ENCODE measurements at places on chromosomes 4 and X. TPM values are rescaled to one million over a fixed set of nuclear protein-coding genes. Genes with fewer than 3 reads are reported as not detected.

The KIT gene
- 1.7 TPM for polyA plus RNA-seq

The BEND2 gene
- not detected for polyA plus RNA-seq

The VEGFD gene
- polyA plus RNA-seq, result 0.57 TPM

The ZC4H2 gene
- polyA plus RNA-seq, result 2.8 TPM

The TMEM144 gene
- 2.7 TPM for polyA plus RNA-seq

The FAM199X gene
- 5.8 TPM for polyA plus RNA-seq

The SMPX gene
- polyA plus RNA-seq, result 0.41 TPM

The SERTM2 gene
- not detected for polyA plus RNA-seq

The GASK1B gene
- polyA plus RNA-seq, result 1.0 TPM

The AFF2 gene
- polyA plus RNA-seq, result 0.01 TPM

The ADGRA3 gene
- polyA plus RNA-seq, result 4.3 TPM

The IQCM gene
- polyA plus RNA-seq, result not detected

The GAGE13 gene
- not detected for polyA plus RNA-seq

The ARX gene
- not detected for polyA plus RNA-seq

The CD40LG gene
- 0.14 TPM for polyA plus RNA-seq

The XKRX gene
- 1.5 TPM for polyA plus RNA-seq

The SMIM31 gene
- polyA plus RNA-seq, result not detected

The ODAPH gene
- not detected for polyA plus RNA-seq

The PPEF2 gene
- polyA plus RNA-seq, result not detected

The MED14 gene
- polyA plus RNA-seq, result 9.8 TPM

The VSIG4 gene
- 5.1 TPM for polyA plus RNA-seq

The C4orf17 gene
- not detected for polyA plus RNA-seq

The PAGE1 gene
- not detected for polyA plus RNA-seq

The ADAM29 gene
- polyA plus RNA-seq, result not detected

The AKAP14 gene
- not detected for polyA plus RNA-seq

The FATE1 gene
- not detected for polyA plus RNA-seq

The FAM184B gene
- 0.14 TPM for polyA plus RNA-seq

The SPANXD gene
- polyA plus RNA-seq, result not detected

The TLL1 gene
- 0.41 TPM for polyA plus RNA-seq

The GYG2 gene
- 0.42 TPM for polyA plus RNA-seq

The ZNF157 gene
- 0.10 TPM for polyA plus RNA-seq

The ADGRL3 gene
- 0.20 TPM for polyA plus RNA-seq

The SCD5 gene
- 2.9 TPM for polyA plus RNA-seq

The DDIT4L gene
- polyA plus RNA-seq, result 0.12 TPM

The SMR3B gene
- polyA plus RNA-seq, result not detected

The P2RY4 gene
- 0.06 TPM for polyA plus RNA-seq

The ADAMTS3 gene
- polyA plus RNA-seq, result 0.14 TPM

The ITM2A gene
- 2.2 TPM for polyA plus RNA-seq

The TMSB15B gene
- polyA plus RNA-seq, result 2.1 TPM

The HEPH gene
- 1.1 TPM for polyA plus RNA-seq

The CRLF2 gene
- polyA plus RNA-seq, result 0.09 TPM

The OPHN1 gene
- 0.96 TPM for polyA plus RNA-seq

The PCDH19 gene
- polyA plus RNA-seq, result 0.14 TPM

The CFAP299 gene
- polyA plus RNA-seq, result not detected

The SATL1 gene
- polyA plus RNA-seq, result 0.02 TPM

The GPR34 gene
- polyA plus RNA-seq, result 0.76 TPM

The MAGEA4 gene
- not detected for polyA plus RNA-seq

The CFAP47 gene
- not detected for polyA plus RNA-seq

The FAM47E gene
- polyA plus RNA-seq, result 0.71 TPM

The DCUN1D4 gene
- polyA plus RNA-seq, result 9.7 TPM

The AWAT2 gene
- not detected for polyA plus RNA-seq

The F8A1 gene
- polyA plus RNA-seq, result 13.9 TPM

The MSX1 gene
- polyA plus RNA-seq, result 0.36 TPM

The CDKN2AIP gene
- polyA plus RNA-seq, result 20.8 TPM

The ACTRT1 gene
- polyA plus RNA-seq, result not detected

The TCEAL6 gene
- polyA plus RNA-seq, result not detected

The CFP gene
- 3.6 TPM for polyA plus RNA-seq

The NKX3-2 gene
- 0.63 TPM for polyA plus RNA-seq

The ZNF185 gene
- polyA plus RNA-seq, result 220 TPM
